ENCODE measurements at places on chromosomes 4 and X. TPM values are rescaled to one million over a fixed set of nuclear protein-coding genes. Genes with fewer than 3 reads are reported as not detected.
A peak's percentile ranks its signal among the peaks of the same experiment; 100 is the strongest.

The FHDC1 gene
- total RNA-seq = 4.2 TPM

DNA sequence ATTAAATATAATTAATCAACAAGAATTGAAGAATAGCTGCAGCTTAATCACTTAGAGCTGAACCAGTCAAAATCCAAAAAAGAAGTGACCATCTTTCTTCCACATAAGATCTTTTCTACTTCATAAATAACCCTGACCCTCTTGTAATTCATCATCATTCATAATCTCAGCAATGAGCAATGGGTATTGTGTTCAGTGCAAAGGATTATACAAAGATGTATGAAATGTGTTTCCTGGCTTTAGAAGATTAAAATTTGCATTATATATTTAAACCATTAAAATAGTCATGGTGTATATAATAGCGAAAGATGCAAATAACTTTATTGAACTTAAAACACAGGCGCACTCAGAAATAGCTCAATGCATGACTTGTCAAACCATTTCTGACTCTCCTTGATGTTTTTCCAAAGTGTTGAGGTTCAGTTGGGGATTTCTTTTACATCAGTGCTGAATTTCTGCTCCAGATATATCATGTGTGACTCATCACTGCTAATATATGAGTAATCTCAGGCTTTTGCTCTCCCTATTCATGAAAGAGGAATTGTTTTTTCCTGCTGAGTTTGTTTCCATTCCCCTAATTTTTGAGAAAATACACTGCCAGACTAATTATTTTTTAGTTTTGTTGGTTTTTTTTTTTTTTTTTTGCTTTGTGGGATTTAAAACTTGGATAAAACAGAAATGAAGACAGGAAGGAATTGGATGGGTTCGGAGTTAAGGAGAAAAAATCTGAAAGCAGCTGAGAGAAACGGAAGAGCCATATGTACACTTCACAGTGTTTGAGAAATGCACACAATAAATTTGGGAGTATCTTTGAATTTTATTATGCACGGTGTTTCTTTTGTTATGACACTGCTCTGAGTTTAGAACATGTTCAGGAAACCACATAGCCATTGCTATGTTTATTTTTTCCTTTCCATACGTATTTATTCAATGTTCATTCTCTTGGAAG lies 290.1 kb upstream of the PCDH7 start:
- H3K4me1 ChIP-seq = no peaks in the 10 kb centered on the region
- no peaks in the 10 kb centered on the region for H3K36me3 ChIP-seq
- H3K27ac ChIP-seq = no peak overlapping the region
- no peak overlapping the region for H3K4me3 ChIP-seq

DNA sequence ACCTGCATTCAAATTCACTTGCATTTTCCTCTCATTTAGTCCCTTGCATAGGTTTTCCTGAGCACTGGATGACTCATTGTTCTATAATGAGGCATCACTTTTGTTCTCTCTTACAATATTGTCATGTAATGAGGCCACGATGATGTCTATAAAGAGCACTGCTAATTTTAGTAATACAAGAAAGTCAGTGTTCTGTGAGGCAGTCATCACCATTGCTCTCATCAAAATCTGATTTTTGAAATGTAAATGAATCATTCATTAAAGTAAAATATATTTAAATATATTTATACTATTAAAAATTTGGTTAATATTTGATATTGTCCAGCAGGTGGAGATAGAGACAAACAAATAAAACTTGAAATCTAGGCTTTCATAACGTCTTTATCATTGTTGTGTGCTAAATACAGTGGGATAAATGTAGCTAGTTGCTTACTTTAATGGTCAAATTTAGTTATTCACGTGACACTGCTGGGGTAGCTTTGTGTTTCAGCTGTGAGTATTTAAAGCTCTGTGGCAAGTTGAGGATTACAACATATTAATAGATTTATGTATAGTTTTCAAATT lies 15.4 kb downstream of the HMGB2 start:
- H3K27ac ChIP-seq = no peak overlapping the region
- H3K36me3 ChIP-seq = no peaks in the 10 kb centered on the region
- DNase-seq = no peak
- H3K27me3 ChIP-seq = no peaks in the 10 kb centered on the region

GRCh38 chr4:24262616-24263015 lies 321.7 kb downstream of the DHX15 start:
- no peaks in the 10 kb centered on the region for H3K27me3 ChIP-seq
- DNase-seq = no peak
- H3K27ac ChIP-seq = peak overlapping the region; percentile 83

DNA sequence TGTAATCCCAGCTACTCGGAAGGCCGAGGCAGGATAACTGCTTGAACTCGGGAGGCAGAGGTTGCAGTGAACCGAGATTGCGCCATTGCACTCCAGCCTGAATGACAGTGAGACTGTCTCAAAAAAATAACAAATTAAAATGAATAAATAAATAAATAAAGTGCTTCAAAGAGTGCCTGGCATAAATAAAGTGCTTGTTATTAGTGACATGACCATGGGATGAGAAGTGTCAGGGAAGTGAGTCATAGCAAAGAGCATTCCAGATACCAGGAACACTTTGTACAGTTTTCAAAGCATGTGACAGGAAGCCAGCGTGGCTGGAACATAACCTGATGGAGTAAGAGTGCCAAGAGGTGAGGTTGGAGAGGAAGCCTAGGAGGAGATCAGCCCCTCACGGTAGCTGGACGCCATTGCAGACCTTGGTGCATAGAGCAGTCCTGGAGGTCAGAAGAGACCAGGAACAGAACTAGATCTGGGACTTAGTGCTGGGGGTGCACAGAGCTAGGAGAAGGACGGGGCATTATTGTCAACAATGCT lies 6.0 kb upstream of the WDR13 start:
- no peak overlapping the region for H3K4me3 ChIP-seq
- no peak for DNase-seq
- no peaks in the 10 kb centered on the region for H3K27me3 ChIP-seq
- H3K27ac ChIP-seq = no peak overlapping the region

The UVSSA gene
- total RNA-seq = 65.9 TPM

The PLXNB3 gene
- total RNA-seq = 3.6 TPM

DNA sequence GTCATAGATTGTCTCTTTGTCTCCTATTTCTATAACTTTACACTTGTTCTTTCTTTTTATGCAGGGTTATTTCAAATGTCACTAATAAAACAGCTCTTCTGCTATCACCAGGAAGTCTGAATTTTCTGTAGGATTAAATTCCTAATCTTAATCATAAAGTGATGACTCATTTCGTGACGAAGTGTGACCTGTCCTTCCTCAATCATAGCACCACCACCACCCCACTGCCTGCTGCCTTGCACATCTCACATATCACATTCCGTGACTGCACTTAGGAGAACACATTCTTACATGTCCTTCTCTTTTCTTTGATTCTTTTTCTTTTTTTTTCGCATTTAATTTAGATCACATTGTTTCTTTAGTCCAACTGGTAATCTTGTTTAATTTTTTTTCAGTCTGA lies 57.7 kb upstream of the UGT2B7 start:
- no peaks in the 10 kb centered on the region for H3K4me1 ChIP-seq
- DNase-seq = no peak
- H3K4me3 ChIP-seq = no peak overlapping the region
- H3K27ac ChIP-seq = no peak overlapping the region

- H3K27ac ChIP-seq = no peak overlapping the region
- H3K27me3 ChIP-seq = peaks cover 80% of the 10 kb centered on the region
- no peaks in the 10 kb centered on the region for H3K4me1 ChIP-seq
Measured at GRCh38 chr4:3744901-3745300, 21.3 kb upstream of the ADRA2C start.

GRCh38 chr4:184019667-184020623 lies 114.8 kb downstream of the STOX2 start:
- H3K4me3 ChIP-seq = no peak overlapping the region
- H3K36me3 ChIP-seq = peaks cover 44% of the 10 kb centered on the region
- H3K27ac ChIP-seq = peak overlapping the region; percentile 76
- no peaks in the 10 kb centered on the region for H3K27me3 ChIP-seq
- H3K4me1 ChIP-seq = peaks cover 73% of the 10 kb centered on the region

GRCh38 chr4:18689308-18690115 lies 668.0 kb upstream of the LCORL start:
- DNase-seq = peak; percentile 80
- peaks cover 49% of the 10 kb centered on the region for H3K4me1 ChIP-seq
- no peaks in the 10 kb centered on the region for H3K27me3 ChIP-seq
- peak overlapping the region; percentile 5 for H3K27ac ChIP-seq
- H3K4me3 ChIP-seq = no peak overlapping the region
- H3K36me3 ChIP-seq = no peaks in the 10 kb centered on the region

GRCh38 chr4:101792056-101792590 lies 1.6 kb downstream of the BANK1 start:
- peaks cover 47% of the 10 kb centered on the region for H3K4me1 ChIP-seq
- H3K27ac ChIP-seq = no peak overlapping the region
- DNase-seq = no peak

- peaks cover 10% of the 10 kb centered on the region for H3K4me1 ChIP-seq
- H3K4me3 ChIP-seq = no peak overlapping the region
- no peak overlapping the region for H3K27ac ChIP-seq
- no peak for DNase-seq
- no peaks in the 10 kb centered on the region for H3K27me3 ChIP-seq
Measured at GRCh38 chr4:90845777-90846176, 718.6 kb downstream of the CCSER1 start.

DNA sequence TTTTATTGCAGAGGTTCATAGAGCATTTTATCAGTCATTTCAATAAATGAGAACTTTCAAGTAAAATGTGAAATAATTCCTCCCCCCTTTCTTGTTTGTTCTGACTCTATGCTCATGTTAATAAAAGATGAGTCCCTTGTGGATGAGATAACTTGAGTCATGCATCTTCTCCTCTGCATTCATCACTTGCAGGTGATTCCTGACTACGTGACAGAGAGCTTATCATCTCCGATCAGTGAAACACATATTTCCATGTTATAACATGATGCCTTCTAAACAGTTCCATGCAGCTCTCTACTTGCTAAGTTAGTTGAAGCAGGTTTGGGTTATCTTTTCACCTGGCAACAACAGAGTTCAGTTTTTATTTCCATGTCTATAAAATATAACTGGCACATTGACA lies 160.1 kb upstream of the ANKRD50 start:
- DNase-seq = no peak
- H3K36me3 ChIP-seq = peaks cover 12% of the 10 kb centered on the region
- H3K4me1 ChIP-seq = peaks cover 9% of the 10 kb centered on the region
- H3K27me3 ChIP-seq = no peaks in the 10 kb centered on the region
- no peak overlapping the region for H3K27ac ChIP-seq

- H3K27ac ChIP-seq = no peak overlapping the region
- H3K4me3 ChIP-seq = no peak overlapping the region
- DNase-seq = no peak
- no peaks in the 10 kb centered on the region for H3K4me1 ChIP-seq
Measured at GRCh38 chr4:160819791-160820190, 1344.0 kb downstream of the FSTL5 start.

The MTCP1 gene
- total RNA-seq = 13.0 TPM

GRCh38 chr4:65661471-65661870 lies 8.8 kb downstream of the EPHA5 start:
- no peak for DNase-seq
- no peak overlapping the region for H3K27ac ChIP-seq
- H3K4me3 ChIP-seq = no peak overlapping the region
- H3K36me3 ChIP-seq = no peaks in the 10 kb centered on the region

- peaks cover 8% of the 10 kb centered on the region for H3K27me3 ChIP-seq
- H3K27ac ChIP-seq = peak overlapping the region; percentile 45
- H3K36me3 ChIP-seq = peaks cover 19% of the 10 kb centered on the region
- peak overlapping the region; percentile 88 for H3K4me3 ChIP-seq
Measured at GRCh38 chr4:125322366-125322730, 7.6 kb downstream of the FAT4 start.

The MXRA5 gene
- total RNA-seq = 131 TPM

GRCh38 chrX:107849747-107850421 lies 24.2 kb downstream of the MID2 start:
- no peaks in the 10 kb centered on the region for H3K27me3 ChIP-seq
- H3K36me3 ChIP-seq = no peaks in the 10 kb centered on the region
- H3K27ac ChIP-seq = no peak overlapping the region
- no peak for DNase-seq

GRCh38 chr4:94419956-94420355 lies 31.8 kb upstream of the PDLIM5 start:
- H3K4me1 ChIP-seq = peaks cover 11% of the 10 kb centered on the region
- H3K36me3 ChIP-seq = peaks cover 12% of the 10 kb centered on the region
- H3K27me3 ChIP-seq = peaks cover 7% of the 10 kb centered on the region
- DNase-seq = no peak

- peaks cover 18% of the 10 kb centered on the region for H3K36me3 ChIP-seq
- no peak overlapping the region for H3K4me3 ChIP-seq
- H3K27me3 ChIP-seq = no peaks in the 10 kb centered on the region
- H3K4me1 ChIP-seq = peaks cover 3% of the 10 kb centered on the region
- no peak overlapping the region for H3K27ac ChIP-seq
Measured at GRCh38 chrX:118603981-118604380, 108.4 kb downstream of the DOCK11 start.

DNA sequence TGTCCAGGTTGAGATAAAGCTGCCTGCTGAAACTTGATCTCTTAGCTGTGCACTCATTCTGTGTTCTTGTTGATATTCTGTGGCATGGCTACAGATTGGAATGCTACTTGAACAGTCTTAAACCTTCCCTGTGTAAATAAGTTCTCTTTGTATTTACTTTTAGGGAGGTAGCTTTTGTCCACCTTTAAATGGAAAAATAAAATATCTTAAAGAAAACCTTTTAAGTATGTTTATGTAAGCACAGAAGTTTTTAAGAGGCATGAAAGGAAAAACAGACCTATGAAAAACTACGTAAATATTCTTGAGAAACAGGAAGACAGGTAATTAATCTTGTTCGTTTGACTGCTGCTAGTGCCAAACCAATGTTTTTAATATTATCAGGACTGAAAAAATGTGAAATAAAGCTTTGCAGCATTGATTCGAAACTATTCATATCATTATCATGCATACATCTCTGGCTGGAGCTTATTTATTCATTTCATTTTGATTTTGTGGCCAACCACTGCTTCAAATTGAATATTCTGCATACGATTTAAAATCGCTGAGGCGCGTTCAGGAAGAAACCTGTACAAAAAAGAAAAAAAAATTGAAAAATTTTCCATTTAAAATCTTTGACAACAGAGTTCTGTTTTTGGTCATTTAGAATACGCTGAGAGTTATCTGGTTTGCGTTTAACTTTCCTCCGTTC lies 17.8 kb downstream of the HSD17B13 start:
- H3K4me3 ChIP-seq = no peak overlapping the region
- no peak overlapping the region for H3K27ac ChIP-seq
- H3K27me3 ChIP-seq = no peaks in the 10 kb centered on the region
- H3K4me1 ChIP-seq = peaks cover 20% of the 10 kb centered on the region
- no peak for DNase-seq
- H3K36me3 ChIP-seq = no peaks in the 10 kb centered on the region

The EFHC2 gene
- 1.5 TPM for total RNA-seq

The TAPT1 gene
- 38.7 TPM for total RNA-seq

GRCh38 chr4:3371033-3372001 lies 70.5 kb upstream of the HGFAC start:
- no peak overlapping the region for H3K4me3 ChIP-seq
- no peaks in the 10 kb centered on the region for H3K27me3 ChIP-seq
- H3K27ac ChIP-seq = peak overlapping the region; percentile 88
- H3K36me3 ChIP-seq = peaks cover 3% of the 10 kb centered on the region
- H3K4me1 ChIP-seq = peaks cover 51% of the 10 kb centered on the region

The FAM9C gene
- total RNA-seq = 0.44 TPM

- no peaks in the 10 kb centered on the region for H3K27me3 ChIP-seq
- no peak overlapping the region for H3K4me3 ChIP-seq
- no peak overlapping the region for H3K27ac ChIP-seq
- peaks cover 23% of the 10 kb centered on the region for H3K36me3 ChIP-seq
- peaks cover 9% of the 10 kb centered on the region for H3K4me1 ChIP-seq
- DNase-seq = no peak
Measured at GRCh38 chr4:77930876-77931275, 68.2 kb downstream of the MRPL1 start.

Data from mesothelial cell of epicardium (in vitro differentiated cells).